Heart left ventricle (tissue), 16 donors: ENCODE measurements at places on chromosomes 3 and 15.

DNA sequence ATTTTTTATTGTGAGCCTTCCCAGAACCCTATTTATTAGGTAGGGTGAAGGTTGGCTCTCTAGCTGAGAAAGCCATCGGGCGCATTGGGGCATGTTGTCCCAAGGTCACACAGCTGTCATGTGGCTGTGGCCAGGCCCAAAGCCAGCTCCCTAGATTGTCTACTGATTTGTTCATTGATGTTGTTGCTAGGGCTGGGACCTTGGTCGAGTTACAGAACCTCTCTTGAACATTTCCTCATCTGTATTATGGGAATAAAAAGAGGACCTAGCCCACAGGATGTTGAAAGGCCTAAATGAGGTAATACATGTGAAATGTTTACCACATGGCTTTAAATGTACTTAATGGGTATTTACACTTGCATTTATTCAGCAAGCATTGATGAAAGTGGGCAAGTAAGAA, 252.5 kb downstream of the SUCLG2 start:
- no peak for DNase-seq

DNA sequence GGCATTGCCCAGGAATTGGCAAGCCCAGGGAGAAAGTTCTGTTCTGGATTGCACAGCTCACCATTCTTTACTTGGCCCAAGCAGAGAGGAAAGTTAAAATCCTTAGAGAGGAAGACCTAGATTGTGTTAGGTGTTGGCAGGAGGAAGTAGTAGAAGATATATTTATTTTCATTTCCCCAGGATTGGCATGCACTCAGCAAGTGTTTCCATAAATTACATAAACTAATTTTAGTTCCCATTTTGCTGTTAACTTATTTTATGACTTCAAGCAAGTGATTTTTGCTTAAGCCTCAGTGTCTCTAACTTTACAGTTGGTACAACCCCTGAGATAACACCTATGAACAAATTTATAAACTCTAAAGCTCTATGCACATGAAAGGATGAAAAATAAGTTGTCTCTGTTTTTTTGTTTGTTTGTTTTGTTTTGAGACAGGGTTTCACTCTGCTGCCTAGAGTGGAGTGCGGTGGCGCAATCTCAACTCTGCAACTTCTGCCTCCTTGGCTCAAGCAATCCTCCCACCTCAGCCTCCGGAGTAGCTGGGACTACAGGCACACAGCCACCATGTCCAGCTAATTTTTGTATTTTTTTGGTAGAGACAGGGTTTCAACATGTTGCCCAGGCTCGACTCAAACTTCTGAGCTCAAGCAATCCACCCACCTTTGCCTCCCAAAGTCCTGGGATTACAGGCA, 31.2 kb upstream of the TOP2B start:
- DNase-seq = no peak

- no peak for DNase-seq
Observed at GRCh38 chr3:189927975-189928895, 192.5 kb downstream of the P3H2 start.

GRCh38 chr15:71647487-71647808, 162.9 kb upstream of the NR2E3 start:
- no peak for DNase-seq

- no peak for DNase-seq
Observed at GRCh38 chr3:46375814-46376213, 5.1 kb downstream of the CCR5 start.

DNA sequence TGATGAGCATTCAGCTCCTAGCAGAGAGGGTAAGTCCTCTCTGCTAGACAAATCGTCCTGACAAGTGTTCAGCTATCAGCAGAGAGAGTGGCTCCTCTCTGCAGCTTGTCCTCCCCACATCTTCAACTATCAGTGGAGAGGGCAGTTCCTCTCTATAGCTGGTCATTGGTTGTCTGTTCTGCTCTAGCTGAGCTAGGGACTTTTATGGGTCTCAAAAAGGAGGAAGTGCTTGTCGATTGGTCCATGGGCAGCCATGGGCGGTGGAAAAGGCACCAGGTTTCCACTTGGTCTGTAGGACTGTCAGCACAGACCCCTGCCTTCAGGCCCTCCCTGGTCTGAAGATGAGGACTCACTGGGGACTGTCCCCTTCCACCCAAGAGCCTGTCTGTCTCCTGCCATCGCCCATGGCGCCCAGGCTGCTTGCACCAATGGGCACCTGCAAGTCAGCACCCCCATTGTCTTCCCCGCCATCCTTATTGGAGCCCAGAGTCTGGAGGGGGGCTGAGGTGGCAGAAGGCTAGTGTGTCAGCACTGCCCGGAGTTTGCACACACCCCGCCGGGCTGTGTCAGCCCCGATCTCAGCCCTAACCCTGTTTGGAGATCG, 264.7 kb downstream of the ZBBX start:
- no peak for DNase-seq

- peak; percentile 38 for DNase-seq
Observed at GRCh38 chr3:149534671-149535332, 60.3 kb downstream of the TM4SF4 start.

DNA sequence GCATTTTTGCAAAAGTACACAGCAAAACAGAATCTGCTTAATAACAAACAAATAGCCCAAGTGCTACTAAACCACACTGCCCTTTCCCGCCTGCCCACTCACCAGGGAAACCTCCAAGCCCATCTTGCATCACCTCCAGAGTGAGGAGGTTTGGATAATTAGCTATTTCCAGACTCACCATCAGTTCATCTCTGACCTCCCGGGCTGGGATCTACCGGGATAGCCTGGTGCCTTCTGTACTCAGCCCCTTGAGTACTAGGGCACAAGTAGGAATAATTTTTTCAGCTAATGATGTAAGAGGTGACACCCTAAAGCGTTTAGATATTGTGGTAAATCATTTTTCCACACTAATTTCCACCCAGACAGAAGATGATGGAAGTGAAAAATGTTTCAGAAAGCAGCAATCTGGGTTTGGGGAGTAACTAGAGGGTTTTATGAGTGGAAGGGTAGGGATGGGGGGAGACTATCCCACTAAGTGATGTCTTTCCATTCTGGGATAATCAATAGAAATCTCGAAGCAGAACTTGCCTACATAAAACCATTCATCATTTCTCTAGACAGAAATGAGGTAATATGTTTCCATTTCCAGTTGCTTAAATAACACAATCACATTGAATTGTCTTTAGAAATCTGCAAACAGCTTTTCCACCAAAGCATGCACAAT, 40.9 kb downstream of the TAFA4 start:
- no peak for DNase-seq

DNA sequence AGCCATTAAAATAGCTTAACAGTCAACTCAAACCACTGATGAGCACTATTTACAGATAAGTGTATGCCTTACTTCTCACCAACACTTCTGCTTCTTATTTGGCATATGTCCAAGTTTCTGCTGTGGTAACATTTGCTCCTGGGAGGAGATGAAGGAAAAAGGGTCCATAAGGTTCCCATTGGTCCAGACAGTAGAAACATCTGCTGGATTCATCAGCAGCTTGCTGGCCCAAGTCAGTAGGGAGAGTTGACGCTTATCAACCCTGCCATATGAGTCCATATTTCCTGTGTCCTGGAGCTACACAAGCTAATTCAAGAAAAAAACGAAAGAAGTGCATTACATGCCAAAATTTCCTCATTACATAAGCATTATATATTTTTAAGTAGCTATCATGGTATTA, 824.5 kb downstream of the CADM2 start:
- DNase-seq = peak; percentile 30

- DNase-seq = no peak
Observed at GRCh38 chr3:62500556-62501288, 127.4 kb upstream of the FEZF2 start.

DNA sequence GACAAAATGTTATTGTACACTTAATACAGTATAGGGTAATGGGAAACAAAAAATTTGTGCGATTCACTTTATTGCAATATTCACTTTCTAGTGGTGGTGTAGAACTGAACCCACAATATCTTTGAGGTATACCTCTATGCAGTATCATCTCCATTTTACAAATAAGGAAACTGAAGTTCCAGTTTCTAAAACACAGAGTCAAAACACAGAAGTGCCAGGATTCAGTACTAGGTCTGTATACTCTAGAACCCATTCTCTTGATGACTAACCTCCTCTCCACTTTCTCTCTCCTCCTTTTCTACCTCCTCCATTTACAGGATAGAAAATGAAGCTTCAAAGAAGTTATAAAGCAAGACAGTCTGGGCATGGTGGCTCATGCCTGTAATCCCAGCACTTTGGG, 62.2 kb downstream of the MB21D2 start:
- no peak for DNase-seq

- no peak for DNase-seq
Observed at GRCh38 chr3:47863391-47864128, 60.6 kb downstream of the DHX30 start.
